ENCODE measurements at places on chromosomes 2 and 18.

DNA sequence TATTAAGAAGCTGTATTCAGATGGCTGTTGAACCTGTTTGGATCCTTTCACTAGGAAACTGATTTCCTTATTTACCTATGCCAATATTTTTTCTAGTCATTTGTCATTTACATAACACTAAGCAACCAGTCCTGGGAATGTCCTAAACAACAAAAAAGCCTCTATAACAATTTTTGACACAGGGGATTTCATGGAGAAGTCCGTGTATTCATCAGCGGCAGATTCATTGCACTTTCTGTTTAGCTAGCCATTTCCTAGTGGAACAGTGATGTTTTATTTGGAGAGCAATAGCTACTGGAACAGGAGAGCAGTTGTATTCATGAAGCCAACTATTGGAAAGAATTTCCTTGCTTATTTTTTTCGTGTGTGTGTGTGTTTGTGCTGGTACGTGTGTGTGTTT, 604.3 kb upstream of the POU3F3 start:
- no peak for DNase-seq

DNA sequence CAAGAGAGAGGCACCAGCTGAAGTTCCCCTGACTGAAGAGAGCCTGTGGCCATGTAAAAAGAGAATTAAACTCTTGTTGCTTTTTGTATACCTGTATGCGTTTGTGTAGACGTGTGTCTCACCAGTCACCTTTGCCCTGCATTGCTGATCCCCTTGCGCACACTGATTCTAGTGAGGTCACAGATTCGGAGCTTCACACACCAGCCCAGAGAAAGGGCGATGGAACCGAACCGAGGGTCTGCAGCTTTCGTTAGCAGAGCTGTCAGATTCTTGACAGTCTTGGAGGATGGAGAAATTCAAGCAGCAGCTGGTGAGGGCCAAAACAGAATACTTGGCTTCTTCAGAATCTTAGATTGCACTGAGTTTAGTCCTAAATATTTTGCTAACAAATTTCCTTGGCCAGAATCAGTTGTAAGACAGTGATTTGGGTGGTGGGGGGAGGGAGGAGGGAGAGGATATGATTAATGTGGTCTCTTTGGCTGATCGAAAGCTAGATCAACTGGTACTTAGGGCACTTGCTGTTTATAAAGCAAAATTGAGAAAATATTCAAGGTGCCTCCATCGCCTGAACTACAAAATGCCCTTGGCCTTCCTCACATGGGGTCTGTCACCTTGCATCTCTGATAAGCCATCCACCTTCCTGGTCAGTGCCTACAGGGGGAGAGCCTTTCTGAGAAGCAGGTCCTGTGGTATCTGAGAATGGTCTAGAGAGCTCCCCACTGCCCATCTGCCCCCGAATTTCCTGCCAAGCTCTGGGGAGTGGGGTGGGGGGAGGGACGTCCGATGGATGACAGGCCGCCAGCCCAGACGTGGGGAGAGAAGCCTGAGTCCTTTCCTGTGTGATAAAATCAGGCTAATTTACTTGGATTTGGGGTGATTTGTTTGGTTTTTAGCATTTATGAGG, 123.5 kb downstream of the CABLES1 start:
- DNase-seq = no peak

GRCh38 chr2:26477126-26477910, 606 bp downstream of the OTOF start:
- DNase-seq = peak; percentile 44

- no peak for DNase-seq
Measured at GRCh38 chr2:16485251-16485650, 180.4 kb downstream of the CYRIA start.

- DNase-seq = no peak
Measured at GRCh38 chr2:112866128-112866835, 29.7 kb upstream of the IL1B start.

DNA sequence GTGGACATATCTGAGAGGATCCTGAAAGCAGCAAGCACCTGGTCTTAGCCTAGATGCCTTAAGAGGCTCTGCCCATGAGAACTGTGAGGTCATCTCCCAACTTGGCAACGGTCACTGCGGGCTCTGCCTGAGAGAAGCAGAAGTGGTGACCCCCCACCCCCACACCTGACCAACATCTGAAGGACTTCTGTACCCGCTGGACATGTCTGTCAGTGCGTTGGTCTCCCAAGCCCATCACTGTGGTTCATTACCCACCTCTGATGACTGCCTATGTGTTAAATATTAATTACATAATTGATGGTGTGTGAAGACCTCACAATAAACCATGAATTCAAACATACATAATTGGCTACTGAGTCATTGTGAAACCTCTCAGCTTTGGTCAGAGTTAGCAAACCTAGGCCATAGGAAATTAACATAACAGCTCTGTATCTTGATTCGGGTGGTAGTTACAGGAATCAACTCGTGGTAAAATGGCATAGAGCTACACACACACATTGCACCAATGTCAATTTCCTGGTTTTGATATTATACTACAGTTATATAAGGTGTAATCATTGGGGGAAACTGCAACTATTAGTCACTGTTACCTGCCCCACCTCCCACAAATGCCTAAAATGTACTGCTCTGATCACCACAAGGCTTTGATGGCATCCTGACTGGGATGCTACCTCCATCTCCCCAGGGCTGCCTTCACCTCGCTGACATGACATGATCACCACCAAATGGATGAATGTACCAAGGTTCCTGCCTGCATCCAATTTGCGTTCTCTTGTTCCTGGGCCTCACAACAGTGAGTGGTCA, 4.3 kb upstream of the GALNT1 start:
- peak; percentile 70 for DNase-seq

DNA sequence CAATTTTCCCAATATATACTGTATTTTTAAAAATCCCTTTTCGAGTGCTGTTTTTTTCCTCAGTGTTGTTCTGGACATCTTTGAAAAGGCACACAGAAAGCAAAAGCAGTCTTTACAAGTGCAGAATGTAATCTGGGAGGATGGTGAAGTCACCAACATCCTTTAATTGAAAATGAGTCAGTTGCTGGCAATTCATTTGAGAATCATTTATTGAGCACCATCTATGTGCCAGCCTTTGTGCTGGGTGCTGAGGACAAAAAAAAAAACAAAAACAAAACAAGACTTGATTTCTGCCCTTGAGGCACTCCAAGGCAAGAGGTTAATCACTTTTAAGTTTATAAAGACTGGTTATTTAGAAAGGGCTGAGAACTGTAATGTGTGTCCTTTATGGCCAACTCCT, 46.7 kb upstream of the ACVR1 start:
- DNase-seq = no peak

DNA sequence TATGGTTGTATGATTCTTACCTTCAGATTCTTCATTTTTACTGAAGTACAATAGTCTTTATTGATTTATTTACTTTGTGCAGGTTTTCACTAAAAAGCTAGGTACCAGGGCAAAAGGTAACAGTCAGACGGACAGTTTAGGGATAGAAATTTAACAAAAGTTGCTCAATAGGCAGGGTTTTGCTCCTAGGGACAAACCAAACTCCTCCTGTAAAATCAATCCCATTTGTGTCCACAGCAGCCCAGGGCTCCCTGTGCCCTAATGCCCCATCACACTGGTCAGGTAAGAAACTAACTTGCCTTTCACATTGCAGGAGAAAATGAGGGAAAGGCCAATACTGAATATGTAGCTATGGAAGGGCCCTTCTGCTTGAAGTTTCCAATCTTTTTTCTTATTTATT, 410.9 kb downstream of the EPHA4 start:
- DNase-seq = no peak

GRCh38 chr18:35618696-35619095, 37.2 kb downstream of the GALNT1 start:
- DNase-seq = no peak

DNA sequence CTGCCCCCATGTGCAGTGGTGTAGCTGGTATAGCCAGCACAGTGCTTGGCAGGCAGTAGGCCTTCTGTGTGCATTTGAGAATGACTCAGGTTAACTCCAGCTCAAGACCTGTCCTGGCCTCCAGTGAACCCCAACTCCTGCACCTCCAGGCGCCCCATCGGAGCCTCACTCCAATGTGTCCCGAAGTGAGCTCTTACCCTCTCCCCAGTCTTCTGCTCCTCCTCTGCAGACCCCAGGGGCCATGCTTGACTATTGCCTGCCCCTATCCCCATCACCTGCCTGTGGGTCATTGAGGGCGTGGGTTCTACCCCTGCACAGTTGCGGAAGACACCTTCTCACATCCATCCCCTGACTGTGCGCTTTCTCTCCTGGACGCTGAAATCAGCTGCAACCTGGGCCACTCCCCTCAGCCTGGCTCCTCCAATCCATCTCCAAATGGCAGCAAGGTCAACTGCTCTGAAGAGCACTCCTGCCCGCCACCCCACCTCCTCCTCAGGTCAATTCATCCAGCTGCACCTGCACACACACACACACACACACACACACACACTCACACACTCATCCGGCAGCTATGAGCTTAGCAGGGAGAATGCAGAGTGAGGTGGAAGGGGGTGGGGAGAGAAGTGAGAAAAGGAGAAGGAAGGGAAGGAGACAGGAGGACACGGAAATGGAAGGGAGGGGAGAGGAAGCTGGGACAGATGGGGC, 130.3 kb upstream of the GLI2 start:
- DNase-seq = no peak

- no peak for DNase-seq
Measured at GRCh38 chr2:158893026-158893425, 75.4 kb upstream of the TANC1 start.

GRCh38 chr18:78240101-78240500, 739.5 kb upstream of the SALL3 start:
- DNase-seq = no peak

DNA sequence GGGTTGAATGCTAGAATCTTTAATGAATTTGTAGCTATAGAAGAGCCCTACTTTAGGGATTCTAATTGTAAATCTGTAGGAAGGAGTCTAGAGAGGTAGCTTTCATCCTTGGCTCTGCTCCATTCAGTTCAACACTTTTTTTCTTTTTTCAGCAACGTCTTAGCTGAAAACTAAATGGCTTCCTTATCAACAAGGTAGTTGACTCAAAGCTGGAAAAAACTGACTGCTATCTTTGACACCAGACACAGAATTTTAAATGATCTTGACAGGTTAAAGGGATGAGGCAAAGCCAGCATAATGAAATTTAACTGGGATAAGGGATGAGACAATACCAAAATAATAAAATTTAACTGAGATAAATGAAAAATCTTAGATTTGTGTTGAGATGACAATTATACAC, 54.9 kb downstream of the TMEFF2 start:
- DNase-seq = no peak

- no peak for DNase-seq
Measured at GRCh38 chr18:4385876-4386275, 69.2 kb downstream of the DLGAP1 start.

DNA sequence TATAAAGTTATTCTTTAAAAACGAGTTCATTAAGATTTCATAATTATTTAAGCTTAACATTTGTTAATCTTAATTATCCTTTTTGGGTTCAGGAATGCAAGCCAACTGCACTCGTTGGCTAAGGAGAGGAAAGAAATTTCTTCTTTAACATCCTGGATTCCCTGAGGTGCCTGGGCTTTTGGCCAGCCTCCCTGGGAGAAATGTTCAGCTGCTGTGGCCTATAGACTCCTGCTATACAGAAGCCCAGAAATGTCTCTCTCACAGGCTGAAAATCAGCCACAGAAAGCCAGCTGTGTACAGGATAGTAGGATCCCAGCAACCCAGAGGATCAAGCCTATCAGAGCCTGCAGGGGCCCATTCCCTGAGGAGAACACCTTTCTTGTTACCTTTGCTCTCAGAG, 430.3 kb downstream of the XIRP2 start:
- no peak for DNase-seq

DNA sequence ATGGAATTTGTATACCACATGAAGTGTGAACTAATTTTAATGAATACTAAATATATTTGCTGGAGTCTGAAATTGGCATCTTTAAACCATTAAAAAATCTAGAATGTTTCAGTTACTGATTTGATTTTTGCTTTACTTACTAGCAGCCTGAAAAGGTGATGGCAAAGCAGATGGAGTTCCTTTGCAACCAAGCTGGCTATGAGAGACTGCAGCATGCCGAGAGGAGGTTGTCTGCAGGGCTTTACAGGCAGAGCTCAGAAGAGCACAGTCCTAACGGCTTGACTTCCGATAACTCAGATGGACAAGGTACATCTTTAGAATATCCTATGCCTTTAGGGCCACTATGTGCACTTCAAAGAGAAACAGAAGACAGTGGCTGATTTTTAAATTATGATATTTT, 36.5 kb downstream of the NAB1 start:
- no peak for DNase-seq

DNA sequence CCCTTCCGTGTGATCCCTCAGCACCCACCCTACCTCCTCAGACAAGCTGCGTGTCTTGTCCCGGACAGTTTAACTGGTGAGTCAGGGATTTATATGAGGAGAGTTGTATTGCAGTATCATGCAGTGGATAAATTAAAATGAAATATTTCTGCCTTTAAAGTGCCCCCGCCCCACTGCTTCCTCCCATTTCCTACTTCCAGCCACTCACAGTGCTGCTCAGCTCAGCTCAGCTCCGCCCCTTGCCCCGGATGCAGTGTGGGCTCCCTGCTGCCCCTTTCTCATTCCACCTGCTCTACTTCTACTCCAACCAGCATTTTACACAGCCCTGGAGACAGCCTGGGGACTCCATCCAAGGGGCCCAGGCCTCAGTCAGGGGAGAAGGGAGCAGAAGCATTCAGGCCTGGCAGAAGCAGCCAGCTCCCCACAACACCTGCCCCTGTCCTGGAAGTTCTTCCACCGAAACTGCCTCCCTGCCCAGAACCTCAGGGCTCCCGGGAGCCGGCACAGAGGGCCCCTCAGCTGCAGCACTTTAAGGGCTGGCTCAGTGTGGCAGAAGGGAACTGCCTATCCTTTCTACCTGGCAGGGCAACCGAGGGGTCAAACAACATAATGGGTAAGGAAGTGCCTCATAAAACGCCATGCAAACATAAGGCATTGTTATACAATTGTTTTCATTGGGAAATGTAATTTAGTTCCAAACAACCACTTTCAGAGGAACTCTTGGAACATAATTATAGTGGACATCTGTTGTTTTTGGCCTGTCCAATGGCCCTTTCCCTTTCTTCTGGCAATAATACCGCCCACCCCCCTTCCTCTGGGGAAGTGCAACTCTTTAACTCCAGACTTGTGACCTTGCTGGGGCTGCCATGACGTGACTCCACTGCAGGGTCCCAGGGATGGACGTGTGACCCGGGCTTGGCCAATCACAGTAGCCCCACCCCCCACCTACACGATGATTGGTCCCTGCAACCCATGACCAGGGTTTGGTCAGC, 102.3 kb downstream of the LIPG start:
- no peak for DNase-seq

GRCh38 chr2:157058161-157058560, 199.3 kb upstream of the GALNT5 start:
- DNase-seq = no peak

- peak; percentile 72 for DNase-seq
Measured at GRCh38 chr2:20350041-20350712, 467 bp downstream of the PUM2 start.

DNA sequence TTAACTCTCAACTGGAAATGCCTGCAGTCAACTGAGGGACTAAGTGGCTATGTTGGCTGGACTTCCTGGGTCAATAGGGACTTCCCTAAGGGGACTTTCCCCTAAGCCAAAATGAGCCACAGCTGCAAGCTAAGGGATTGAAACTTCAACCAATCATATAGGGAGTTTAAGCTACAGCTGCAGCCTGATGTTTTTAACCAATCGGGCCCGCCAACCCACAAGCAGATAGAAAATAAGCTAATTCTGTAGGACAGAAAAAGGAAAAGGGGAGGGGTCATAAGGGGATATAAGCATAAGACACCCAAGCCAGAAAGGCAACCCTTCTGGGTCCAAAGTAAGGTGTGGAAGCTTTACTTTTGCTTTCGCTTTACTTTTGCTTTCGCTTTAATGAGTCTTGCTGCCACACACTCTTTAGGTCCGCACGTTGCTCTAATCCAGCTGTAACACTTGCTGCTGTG, 927.5 kb downstream of the ERBB4 start:
- DNase-seq = peak; percentile 1

GRCh38 chr2:127401757-127402695, 14.3 kb upstream of the MAP3K2 start:
- DNase-seq = no peak
